ENCODE measurements at places on chromosomes 2 and 18.

DNA sequence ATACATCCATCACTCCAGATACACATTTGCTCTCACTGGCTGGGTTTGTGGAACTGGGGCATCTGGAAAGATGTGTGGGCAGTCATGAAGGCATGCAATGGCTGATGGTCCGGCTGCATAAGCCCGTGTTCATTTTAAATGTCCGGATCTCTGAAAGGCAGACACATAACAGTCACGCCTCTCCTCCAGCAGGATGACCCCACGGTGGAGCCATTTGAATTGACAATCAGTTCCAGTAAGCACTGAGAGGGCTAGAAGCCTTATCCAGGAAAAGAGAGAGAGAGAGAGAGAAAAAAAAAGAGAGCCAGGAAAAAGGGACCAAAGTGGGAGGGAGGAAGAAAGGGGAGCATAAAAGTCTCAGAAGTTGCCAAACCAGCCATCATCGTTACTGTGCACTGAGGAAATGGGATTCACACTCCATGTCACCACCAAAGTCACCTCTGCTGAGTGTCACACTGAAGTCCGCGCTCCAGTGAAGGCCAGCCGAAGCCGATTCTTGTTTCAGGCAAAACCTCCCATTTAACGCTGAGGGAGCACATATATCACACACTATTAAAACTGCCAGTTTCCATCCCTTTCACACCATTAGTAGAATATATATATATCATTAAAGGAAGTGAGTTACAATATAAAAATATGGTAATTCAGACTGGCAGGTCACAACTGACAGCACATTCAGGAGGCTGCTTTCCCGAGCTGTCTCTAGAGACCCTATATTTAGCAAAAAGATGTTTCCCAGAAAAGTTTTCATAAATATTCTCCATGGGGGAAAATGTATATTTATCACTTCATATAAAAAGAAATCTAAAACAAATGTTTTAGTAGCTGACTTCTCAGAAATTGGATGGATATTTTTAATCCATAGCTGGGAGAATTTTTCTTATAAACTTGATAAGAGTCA, 142.0 kb downstream of the ACTR3 start:
- DNase-seq: no peak

- DNase-seq: no peak
These were observed 3.0 kb downstream of the BOLL start for GRCh38 chr2:197782126-197782525.

GRCh38 chr2:17254421-17254820, 263.8 kb downstream of the RAD51AP2 start:
- no peak for DNase-seq

GRCh38 chr18:46814399-46814798, 57.5 kb upstream of the ST8SIA5 start:
- no peak for DNase-seq
